ENCODE measurements at places on chromosomes 13 and 19.

GRCh38 chr13:102626928-102627327 lies 30.1 kb downstream of the TPP2 start:
- peaks cover 52% of the 10 kb centered on the region for H3K36me3 ChIP-seq
- H3K4me3 ChIP-seq, result no peak overlapping the region
- H3K4me1 ChIP-seq, result no peaks in the 10 kb centered on the region
- no peaks in the 10 kb centered on the region for H3K27me3 ChIP-seq
- H3K27ac ChIP-seq, result no peak overlapping the region

DNA sequence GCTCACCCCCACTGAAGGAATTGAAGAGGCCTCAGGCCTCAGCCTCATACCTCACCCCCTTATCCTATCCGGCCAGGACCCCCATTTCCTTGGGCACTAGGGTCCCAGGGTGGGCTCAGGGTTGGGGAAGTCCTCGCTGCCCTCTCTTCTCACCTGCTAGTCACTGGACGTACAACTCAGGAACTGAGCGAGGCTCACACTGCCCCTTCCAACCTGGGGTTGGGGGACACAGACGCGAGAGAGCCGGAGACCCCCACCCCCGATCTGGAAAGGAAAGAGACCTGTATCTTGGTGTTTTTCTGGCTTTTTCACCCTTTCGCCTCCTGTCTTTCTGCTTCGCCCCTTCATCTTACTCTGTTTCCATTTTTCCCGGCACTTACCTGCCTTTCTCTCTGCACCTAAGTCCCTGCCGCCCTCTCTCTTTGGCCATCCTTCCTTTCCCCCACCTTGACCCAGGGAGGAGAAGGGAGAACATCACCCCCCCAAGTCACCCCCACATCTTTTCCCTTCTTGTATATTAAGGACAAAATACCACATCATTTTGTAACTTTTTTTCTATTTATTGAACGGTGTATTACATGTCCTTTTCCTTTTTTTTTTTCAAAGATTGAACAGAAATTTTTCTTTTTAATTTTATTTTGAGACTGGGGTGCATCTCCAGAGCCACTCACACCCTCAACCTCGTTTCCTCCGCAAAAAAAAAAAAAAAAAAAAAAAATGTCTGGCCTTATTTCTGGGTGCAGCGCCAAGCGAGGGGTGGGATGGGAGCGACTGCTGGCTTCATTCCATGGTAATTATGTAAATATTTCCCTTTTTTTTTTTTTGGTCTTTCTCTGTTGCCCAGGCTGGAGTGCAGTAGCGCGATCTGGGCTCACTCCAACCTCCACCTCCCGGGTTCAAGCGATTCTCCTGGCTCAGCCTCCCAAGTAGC lies 36.6 kb downstream of the ZSWIM4 start:
- no peak overlapping the region for H3K27ac ChIP-seq
- no peaks in the 10 kb centered on the region for H3K36me3 ChIP-seq
- peaks cover 17% of the 10 kb centered on the region for H3K4me1 ChIP-seq

- H3K27me3 ChIP-seq, result no peaks in the 10 kb centered on the region
- no peaks in the 10 kb centered on the region for H3K36me3 ChIP-seq
- H3K4me3 ChIP-seq, result no peak overlapping the region
- H3K27ac ChIP-seq, result no peak overlapping the region
- no peaks in the 10 kb centered on the region for H3K4me1 ChIP-seq
- DNase-seq, result no peak
These were observed 68.8 kb upstream of the MCF2L start for GRCh38 chr13:112900226-112900600.

DNA sequence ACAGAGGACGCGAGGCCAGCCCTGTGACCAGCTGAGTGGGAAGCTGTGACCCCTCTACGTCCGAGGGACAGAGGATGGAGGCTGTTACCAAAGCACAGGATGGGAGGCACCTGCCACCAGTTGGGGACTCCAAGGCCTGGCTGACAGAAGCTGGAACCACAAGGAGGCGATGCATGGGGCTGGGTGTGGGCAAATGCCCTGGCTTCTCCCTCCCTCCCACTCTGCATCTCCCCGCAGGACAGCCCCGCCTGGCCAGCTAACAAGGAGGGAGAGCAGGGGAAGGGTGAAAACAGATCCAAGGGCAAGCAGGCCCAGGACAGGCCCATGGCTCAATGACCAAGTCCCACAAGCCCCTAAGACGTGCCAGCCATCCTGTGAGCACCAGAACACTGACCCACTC lies 28.6 kb downstream of the AKT2 start:
- no peaks in the 10 kb centered on the region for H3K27me3 ChIP-seq
- no peak for DNase-seq
- H3K36me3 ChIP-seq, result peaks cover 62% of the 10 kb centered on the region
- H3K4me3 ChIP-seq, result no peak overlapping the region
- no peak overlapping the region for H3K27ac ChIP-seq

DNA sequence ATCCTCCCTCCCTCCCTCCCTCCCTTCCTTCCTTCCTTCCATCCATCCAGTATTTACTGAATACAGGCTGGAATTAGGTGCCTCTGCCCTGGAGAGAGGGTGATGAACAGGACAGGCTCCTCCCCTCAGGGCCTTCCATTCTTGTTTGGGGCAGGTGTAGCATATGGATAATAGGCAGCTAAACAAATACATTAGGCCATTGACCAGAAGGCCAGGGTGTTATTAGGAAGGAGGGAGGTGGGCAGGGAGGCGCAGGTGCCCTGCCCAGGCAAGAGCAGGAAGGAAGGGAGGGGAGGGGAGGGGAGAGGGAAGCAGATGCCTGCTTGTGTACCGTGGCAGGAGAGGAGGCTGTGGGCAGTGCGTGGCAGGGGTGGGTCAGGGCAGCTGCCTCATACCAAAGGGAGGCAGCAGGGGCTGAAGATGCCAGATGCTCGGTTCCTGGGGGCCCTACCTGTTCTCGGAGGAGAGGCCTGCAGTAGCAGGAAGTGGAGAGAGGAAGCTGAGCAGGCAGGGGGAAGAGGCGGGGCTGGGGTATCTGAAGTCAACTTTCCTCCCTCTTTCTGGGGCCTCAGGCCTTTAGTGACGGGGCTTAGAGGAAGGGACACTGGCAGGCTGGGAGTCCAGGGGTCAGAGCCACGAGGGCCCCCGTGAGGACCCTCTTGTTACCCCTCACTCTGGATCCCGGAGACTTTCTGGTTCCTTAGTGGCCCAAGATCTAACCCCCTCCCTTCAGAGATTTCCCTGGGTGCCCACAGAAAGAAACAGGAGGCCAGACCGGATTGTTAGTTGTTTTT lies at the start of gene RINL:
TSS of gene RINL (minus strand) at position 495 of the 794 bp plus-strand sequence. CDS start 1,533 bp downstream, outside the sequence.
- peak within 1 kb of the TSS; percentile 60 for H3K4me3 ChIP-seq
- H3K36me3 ChIP-seq, result peaks cover 9% of the 10 kb centered on the region
- no peaks in the 10 kb centered on the region for H3K27me3 ChIP-seq
- peaks cover 22% of the 10 kb centered on the region for H3K4me1 ChIP-seq

- H3K36me3 ChIP-seq, result no peaks in the 10 kb centered on the region
- no peak overlapping the region for H3K27ac ChIP-seq
- no peak overlapping the region for H3K4me3 ChIP-seq
- peaks cover 6% of the 10 kb centered on the region for H3K27me3 ChIP-seq
- DNase-seq, result no peak
These were observed 11.9 kb downstream of the UNC13A start for GRCh38 chr19:17676295-17676694.

GRCh38 chr13:45696610-45697226 lies 5.4 kb upstream of the CBY2 start:
- no peaks in the 10 kb centered on the region for H3K36me3 ChIP-seq
- H3K4me1 ChIP-seq, result no peaks in the 10 kb centered on the region
- H3K27ac ChIP-seq, result no peak overlapping the region
- DNase-seq, result no peak

DNA sequence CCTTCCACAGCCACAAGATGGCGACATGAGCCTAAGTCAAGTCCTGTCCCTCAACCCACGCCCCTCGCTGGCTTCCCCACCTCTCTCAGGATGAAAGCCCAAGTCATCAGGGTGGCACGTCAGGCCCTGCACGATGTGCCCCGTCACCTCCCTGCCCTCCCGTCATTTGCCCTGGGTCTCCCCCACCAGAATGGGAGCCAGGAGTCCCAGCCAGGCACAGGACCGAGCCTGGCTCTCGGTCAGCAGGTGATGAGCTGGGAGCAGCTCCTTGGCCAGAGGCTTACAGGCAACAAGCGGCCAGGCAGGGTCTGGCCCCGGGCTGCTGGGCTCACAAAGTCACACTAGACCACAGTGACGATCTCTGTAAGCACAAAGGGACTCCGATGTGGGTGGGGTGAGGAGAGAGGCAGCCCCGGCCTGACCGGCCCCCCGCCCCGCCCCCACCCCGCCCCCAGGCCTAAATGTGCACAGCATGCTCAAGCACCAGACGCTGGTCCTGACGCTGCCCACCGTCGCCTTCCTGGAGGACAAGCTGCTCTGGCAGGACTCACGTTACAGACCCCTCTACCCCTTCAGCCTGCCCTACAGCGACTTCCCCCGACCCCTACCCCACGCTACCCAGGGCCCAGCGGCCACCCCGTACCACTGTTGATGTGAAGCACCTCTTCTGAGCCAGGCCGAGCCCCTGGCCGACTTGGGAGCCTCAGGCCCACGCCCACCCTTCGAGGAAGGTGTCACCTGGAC lies 7.3 kb downstream of the MRPL4 start:
- H3K36me3 ChIP-seq, result peaks cover 6% of the 10 kb centered on the region
- H3K27me3 ChIP-seq, result no peaks in the 10 kb centered on the region
- no peak overlapping the region for H3K27ac ChIP-seq
- H3K4me3 ChIP-seq, result no peak overlapping the region

GRCh38 chr13:105147461-105147860 lies 1388.0 kb downstream of the EFNB2 start:
- no peak for DNase-seq
- H3K36me3 ChIP-seq, result no peaks in the 10 kb centered on the region
- H3K27ac ChIP-seq, result no peak overlapping the region
- H3K4me3 ChIP-seq, result no peak overlapping the region

DNA sequence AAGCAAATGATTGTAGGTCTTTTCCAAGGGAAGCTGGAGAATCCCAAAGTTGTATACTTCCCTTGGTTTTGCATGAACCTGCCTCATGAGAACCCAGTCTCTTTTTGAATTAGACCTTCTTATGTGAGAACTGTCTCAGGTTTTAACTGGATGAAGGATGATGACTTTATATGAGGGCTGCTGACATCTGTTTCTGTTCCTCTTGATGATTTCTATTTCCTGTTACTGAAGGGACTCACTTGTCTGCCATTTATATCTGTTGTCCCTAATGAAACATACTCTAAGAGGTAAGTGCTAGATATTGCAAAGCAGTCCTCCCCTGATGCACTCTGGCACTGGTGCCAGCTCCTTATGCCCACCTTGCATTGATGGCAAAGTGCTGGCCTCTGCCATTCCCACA lies 33.6 kb downstream of the ERICH4 start:
- H3K36me3 ChIP-seq, result no peaks in the 10 kb centered on the region
- H3K27me3 ChIP-seq, result no peaks in the 10 kb centered on the region
- no peaks in the 10 kb centered on the region for H3K4me1 ChIP-seq
- no peak overlapping the region for H3K27ac ChIP-seq
- no peak for DNase-seq
- no peak overlapping the region for H3K4me3 ChIP-seq

- H3K27me3 ChIP-seq, result no peaks in the 10 kb centered on the region
- H3K27ac ChIP-seq, result peak overlapping the region; percentile 94
- no peak for DNase-seq
- H3K36me3 ChIP-seq, result no peaks in the 10 kb centered on the region
- H3K4me3 ChIP-seq, result peak overlapping the region; percentile 95
- peaks cover 13% of the 10 kb centered on the region for H3K4me1 ChIP-seq
These were observed 859 bp downstream of the ZNF568 start for GRCh38 chr19:36916991-36917390.

GRCh38 chr19:55406091-55406825 lies 1.3 kb downstream of the UBE2S start:
- peak overlapping the region; percentile 96 for H3K27ac ChIP-seq
- no peak for DNase-seq
- peak overlapping the region; percentile 89 for H3K4me3 ChIP-seq
- peaks cover 40% of the 10 kb centered on the region for H3K36me3 ChIP-seq
- no peaks in the 10 kb centered on the region for H3K27me3 ChIP-seq
- H3K4me1 ChIP-seq, result peaks cover 24% of the 10 kb centered on the region

- H3K36me3 ChIP-seq, result no peaks in the 10 kb centered on the region
- H3K27ac ChIP-seq, result peak overlapping the region; percentile 83
- no peaks in the 10 kb centered on the region for H3K27me3 ChIP-seq
- peak; percentile 83 for DNase-seq
These were observed 8.9 kb downstream of the ISYNA1 start for GRCh38 chr19:18428787-18429674.

DNA sequence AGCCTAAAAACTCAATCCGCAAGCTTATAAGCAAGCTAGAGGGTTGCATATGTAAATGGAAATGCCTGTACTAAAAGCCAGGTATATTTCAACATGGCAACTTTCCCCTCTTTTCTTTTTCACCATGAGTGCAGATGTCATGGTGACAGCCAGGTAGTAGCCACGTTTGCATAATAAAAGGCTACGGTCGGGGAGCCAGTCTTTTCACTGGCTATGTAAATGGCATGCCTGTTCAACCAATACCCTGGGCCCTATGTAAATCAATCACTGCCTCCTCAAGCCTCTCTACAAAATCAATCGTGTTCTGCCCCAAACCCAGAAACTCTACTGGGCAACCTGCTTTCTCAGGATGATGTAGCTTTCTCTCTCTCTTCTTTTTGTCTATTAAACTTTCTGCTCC lies 87.4 kb downstream of the ZNF100 start:
- H3K36me3 ChIP-seq, result no peaks in the 10 kb centered on the region
- H3K4me1 ChIP-seq, result no peaks in the 10 kb centered on the region
- H3K4me3 ChIP-seq, result no peak overlapping the region

- no peak overlapping the region for H3K27ac ChIP-seq
- H3K27me3 ChIP-seq, result no peaks in the 10 kb centered on the region
- no peak for DNase-seq
- H3K36me3 ChIP-seq, result no peaks in the 10 kb centered on the region
- no peaks in the 10 kb centered on the region for H3K4me1 ChIP-seq
These were observed 391.6 kb downstream of the KCNRG start for GRCh38 chr13:50406831-50407230.

- H3K36me3 ChIP-seq, result no peaks in the 10 kb centered on the region
- peaks cover 19% of the 10 kb centered on the region for H3K4me1 ChIP-seq
- DNase-seq, result peak; percentile 26
- no peaks in the 10 kb centered on the region for H3K27me3 ChIP-seq
These were observed 13.7 kb downstream of the PPFIA3 start for GRCh38 chr19:49132974-49133609.

DNA sequence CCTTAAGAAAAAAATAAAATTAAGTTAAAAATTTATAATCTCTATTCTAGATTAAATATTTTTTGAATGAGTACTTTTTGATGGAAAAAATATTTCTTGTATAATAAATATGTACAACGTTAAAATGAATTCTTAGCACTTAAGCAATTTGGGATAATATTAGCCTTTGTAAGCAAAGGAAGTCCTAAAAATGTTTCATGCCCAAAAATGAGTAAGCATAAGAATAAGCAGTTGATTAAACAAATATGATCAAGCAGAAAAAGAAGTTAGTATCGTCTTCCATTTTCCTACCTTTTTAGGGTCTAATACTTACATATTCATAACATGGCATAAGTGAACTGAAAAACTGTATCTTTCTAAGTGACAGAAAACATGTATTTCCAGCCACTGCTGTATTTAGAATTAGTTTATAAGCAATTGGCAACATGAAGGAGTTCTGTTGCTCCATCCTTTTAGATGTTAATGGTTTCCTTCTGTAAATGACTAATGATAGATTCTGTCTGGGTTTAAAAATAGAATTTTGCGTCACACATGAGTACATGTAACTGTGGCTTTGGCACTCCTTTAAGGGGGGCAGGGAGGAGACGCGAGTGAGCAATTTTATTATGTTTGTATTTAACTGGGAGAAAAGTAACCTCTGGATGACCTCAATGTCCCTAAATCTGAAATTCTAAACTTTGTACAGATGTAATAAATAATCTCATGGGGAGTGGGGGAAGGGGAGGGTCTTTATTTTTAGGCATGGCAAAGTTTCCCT lies 237.4 kb downstream of the RGCC start:
- no peak overlapping the region for H3K4me3 ChIP-seq
- DNase-seq, result no peak
- peaks cover 10% of the 10 kb centered on the region for H3K36me3 ChIP-seq

GRCh38 chr13:93861818-93862217 lies 617.7 kb downstream of the DCT start:
- H3K4me1 ChIP-seq, result no peaks in the 10 kb centered on the region
- no peaks in the 10 kb centered on the region for H3K36me3 ChIP-seq
- no peaks in the 10 kb centered on the region for H3K27me3 ChIP-seq
- no peak overlapping the region for H3K27ac ChIP-seq
- no peak overlapping the region for H3K4me3 ChIP-seq
